ENCODE measurements at places on chromosomes 3 and 15.

- DNase-seq, result no peak
These were observed 2.1 kb upstream of the PAQR5 start for GRCh38 chr15:69296606-69297005.

- DNase-seq, result no peak
These were observed 439.9 kb upstream of the TGFBR2 start for GRCh38 chr3:30166535-30166934.

DNA sequence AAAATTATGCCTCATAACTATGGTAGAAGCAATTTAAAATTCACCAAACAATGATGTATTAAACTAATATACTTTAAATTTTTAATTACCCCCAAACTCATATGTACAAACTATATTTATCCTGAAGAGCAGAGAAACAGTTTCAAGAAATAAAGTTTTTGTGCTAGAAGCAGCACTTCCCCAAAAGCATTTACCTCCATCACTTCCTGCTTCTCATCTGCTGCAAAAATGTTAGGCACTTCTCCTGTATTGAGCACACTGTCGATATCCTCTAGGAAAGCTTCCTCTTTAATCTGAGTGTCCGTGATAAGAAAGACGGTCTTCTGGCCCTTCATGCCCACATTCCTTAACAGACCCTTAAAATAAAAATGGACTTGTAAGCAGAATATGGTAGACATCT, 101.5 kb upstream of the ASB14 start:
- no peak for DNase-seq

DNA sequence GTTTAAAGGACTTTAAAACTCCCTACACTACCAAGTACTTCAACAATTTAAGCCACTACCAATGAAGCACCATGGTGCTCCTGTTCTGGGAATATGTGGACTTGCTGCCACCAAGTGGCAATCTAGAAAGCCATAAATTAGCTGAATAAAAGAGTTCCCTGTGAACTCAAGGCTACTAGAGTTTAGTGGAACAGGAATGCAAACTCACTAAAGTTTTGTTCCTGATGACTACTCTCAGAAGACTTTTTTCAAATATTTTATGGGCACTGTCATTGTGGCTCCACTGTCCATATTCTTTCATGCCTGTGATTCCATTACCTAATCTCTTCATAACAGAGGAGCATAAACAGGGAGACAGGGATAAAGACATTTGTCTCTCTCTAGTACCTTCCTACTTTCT, 63.9 kb downstream of the TMCC1 start:
- DNase-seq, result no peak

- DNase-seq, result no peak
These were observed 117.2 kb upstream of the MEIS2 start for GRCh38 chr15:37217567-37217966.
